Stimulated activated CD8-positive, alpha-beta memory T cell treated with anti-CD3 and anti-CD28 coated beads, Interleukin-4, amount 100 ng/mL, for 1 hour (primary cell): ENCODE measurements at places on chromosomes 6 and 20.

DNA sequence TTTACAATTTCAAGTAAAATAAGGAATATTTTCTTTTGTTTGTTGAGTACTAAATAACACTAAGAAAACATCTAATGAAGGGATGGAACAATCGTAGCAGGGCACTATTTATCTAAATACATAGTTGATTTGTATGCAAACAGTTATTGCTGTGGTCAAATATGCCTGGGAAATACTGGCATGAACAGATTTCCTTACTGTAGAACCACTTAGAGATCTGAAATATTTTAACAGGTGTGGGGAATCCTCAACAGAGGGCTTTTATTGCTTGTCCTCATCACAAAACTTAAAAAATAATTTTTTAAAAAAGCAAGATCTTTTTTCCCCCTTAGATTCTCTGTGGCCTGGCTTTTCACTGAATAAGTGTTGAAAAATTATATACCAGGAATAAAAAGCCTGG lies 233.0 kb upstream of the FAM83B start:
- no peak for DNase-seq

DNA sequence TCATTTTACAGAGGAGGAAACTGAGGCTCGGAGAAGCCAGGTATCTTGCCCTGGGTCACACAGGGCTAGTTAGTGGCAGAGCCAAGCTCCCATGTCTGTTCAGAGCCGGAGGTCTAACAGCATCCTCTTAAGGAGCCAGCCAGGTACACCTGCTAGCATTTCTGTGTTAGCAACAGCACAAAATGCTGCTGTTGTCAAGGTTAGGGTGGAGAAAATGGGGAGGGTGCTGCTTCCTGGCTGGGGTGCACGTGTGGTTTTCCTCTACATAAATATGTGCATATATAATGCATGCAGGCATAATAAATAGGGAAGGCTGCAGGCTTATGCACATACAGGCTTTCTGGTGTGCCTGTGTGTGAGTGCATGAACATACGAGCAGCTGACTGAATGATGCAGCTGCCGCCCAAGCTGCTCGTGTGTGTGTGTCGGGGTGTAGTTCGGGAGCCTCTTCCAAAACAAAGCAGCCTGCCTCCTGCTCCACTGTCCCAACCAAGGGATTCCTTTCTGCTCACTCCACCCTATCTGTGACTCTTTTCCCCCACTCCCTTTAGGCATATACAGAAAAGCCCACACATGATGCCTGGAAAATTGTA lies 86.6 kb downstream of the CD40 start:
- DNase-seq, result no peak

DNA sequence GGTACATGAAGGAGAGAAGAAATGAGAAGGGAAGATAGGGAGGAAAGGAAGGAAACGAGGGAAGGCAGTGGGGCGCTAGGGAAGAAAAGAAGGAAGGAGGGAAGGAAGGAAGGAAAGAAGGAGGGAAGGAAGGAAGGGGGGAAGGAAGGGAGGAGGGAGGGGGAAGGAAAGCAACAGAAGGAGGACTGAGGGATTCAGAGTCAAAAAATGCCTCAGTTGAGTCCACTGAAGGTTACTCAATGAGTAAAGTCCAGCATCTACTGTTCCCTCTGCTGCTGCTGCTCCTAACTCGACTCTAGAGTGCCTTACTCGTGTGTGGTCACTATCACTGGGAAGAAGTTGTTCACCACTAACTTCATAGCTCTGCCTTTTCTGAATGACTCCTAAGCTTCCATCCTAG lies 33.8 kb downstream of the PHACTR1 start:
- no peak for DNase-seq

GRCh38 chr6:117268924-117269323 lies 3.6 kb downstream of the VGLL2 start:
- DNase-seq, result no peak

GRCh38 chr6:93675856-93676417 lies 256.6 kb upstream of the EPHA7 start:
- DNase-seq, result no peak

DNA sequence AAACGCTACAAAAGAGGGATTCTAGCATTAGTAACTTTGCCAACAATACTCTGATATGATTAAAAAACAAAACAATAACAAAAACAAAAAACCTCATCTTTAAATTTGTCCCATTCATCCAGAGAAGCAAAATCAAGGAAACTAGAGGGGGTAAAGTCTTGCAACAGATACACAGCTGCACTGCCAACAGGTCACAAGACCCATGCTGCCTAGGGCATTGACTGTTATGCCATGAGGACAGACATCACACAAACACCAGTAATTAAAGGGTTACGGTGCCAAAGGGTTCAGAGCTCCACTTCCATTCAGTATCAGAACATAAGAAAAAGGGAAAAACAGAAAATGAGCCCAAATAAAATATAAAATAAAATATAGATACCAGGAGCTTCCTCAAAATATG lies 1.6 kb downstream of the TBC1D20 start:
- DNase-seq, result no peak

DNA sequence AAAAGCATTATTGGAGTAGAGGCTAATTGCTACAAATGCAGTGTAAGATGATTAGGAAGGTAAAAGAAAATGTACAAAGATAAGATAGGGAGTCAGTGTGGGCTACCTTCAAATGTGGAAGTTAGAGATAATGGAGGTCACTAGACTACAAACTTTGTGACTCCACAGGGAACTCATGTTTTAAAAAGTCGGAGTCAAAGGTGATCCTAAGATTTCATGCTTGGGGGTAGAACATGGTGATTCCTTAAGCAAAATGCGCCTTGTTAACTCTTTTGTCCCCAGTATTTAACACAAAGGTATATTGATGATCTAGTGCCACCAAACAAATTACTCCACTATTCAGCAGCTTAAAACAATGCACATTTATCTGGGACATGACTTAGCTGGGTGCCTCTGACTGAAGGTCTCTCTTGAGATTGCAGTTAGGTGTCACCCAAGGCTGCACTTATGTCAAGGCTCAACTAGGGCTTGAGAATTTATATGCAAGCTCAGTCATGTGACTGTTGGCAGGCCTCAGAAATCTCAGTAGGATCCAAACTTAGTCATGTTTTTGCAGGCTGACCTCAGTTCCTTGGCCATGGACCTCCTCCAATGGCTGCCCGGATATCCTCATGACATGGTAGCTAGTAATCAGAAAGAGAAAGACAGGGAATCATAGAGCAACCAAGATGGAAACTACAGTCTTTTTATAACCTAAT lies 11.4 kb upstream of the SNX9 start:
- no peak for DNase-seq

GRCh38 chr20:51526106-51526470 lies 16.4 kb downstream of the NFATC2 start:
- no peak for DNase-seq

GRCh38 chr20:9119776-9120175 lies 50.9 kb downstream of the PLCB4 start:
- DNase-seq, result no peak

DNA sequence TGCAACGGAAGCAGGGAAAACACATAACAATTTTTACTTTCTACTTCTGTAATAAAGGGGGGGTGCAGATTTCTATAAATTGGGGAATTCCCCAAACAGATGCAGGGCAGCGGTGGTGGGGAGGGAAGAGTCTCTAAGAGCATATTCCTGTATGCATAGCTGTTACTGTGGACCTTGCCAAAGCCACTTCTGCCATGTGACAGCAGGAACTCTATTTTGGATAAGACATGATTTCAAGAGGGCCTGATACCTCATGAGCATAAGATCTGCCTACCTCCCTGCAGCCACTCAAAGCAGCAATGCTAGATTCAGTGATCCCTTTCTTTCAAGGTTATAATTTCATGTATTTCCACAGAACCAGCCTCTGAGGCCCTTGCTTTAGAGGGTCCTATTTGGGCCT lies 86.2 kb upstream of the CNKSR3 start:
- DNase-seq, result no peak

- DNase-seq, result no peak
Observed at GRCh38 chr6:111263837-111264236, 176.5 kb downstream of the SLC16A10 start.

- no peak for DNase-seq
Observed at GRCh38 chr6:128158496-128158895, 257.6 kb upstream of the THEMIS start.

DNA sequence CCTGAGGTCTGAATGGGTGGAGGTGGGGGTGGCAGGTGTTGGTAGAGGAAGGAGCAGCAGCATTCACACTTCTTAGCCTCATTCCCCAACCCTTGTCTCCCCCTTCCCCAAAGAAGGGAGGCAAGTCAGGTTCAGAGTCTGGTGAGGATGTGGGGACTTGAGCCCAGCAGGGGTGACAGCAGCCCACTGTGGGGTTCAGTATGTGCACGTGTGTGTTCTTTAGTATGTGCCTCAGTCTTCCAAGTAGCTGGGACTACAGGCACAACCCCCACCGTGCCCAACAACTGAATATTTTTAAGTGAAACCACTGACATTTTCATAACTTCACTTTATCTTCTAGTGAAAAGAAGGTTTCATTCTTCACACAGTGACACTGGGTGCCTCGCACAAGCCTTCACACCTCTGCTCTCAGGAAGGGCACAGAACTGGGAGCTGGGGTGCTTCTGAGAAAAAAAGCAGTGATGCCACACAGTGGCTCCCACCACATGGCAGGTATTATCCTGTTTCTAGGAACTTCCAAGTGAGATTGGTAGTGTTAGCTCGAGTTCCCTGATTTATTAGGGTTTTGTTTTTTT lies 33.4 kb upstream of the PRELID3B start:
- DNase-seq, result no peak

GRCh38 chr20:56720620-56721213 lies 91.6 kb downstream of the TFAP2C start:
- no peak for DNase-seq

DNA sequence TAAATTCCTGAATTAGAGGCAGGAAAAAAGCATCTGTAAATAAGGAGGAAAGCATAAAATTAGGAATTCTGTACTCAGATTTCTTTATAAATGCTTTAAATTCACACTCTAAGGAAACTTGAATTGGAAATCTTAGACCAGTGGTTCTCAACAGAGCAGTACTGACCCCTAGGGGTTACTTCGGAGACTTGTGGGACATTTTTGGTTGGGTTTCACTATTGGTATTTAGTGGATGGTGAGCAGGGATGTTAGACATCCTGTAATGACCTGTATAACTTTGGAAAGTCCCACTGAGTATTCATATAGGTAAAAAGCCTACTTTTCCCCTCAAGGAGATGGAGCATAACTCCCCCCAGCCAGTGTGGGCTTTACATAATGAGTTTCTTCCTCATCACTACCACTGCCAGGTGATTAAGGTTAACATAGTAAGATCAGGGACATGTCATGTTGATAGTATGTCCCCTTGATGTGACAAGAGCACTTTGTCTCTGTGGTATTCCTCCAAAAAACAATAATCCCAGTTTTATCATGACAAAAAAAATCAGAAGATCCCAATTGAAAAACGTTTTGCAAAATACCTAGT lies 31.0 kb downstream of the GLO1 start:
- DNase-seq, result no peak

GRCh38 chr6:33417128-33417902 lies 592 bp downstream of the CUTA start:
- no peak for DNase-seq

DNA sequence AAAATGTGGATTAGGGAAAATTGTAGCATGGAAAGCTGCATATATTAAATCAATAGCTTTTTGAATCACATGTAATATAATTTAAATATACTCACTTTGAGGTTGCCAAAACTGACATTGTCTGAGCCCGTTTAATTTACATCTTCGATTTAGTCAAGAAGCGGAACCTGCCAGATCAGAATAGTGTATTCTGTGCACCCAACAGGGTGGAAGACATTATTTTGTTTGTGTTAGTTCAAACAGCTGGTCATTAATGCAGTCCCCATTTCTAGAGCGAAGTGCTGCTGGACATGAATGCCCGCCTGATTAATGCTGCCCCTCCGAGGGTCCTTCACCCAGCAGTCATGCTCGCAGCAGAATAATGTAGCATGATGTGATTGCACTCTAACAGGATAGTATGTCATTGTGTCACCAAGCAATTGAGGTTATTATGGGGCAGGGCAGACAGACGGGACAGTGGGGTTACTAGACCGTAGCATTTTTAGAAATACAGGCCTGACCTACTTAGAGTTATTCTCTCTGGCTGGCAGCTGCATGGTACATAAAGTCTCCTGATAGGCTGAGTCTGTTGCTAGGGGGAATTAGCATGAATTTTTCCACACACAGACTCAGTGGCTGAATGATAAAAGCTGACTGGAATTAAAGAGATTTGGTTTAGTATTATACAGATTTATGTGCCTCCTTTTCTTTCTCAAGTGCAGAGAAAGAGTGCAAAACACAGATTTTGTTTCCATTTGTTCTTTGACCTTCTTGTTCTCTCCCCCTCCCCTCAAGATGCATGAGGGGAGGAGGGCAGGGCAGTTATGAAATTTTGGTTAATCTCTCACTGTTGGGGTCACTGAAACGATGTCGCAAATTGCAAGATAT lies 147.1 kb downstream of the PRL start:
- DNase-seq, result no peak

DNA sequence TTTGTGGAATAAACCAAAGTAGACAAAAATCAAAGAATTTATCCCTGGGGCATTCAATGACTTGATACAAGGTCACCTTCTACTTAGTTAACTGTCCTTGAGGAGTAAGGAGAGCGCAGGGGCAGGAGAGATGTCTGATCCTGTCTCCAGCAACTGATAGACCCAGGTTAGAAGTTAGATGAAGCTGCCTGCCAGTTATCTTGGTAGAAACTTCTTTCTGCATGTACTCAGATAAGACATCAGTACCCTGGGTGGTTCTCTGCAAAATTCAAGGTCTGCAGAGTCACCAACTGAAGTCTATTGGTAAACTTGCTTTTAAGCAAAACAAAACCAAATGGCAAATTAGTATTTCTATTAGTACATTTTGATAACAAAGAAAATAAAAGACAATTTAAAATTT lies 2.7 kb downstream of the SGK1 start:
- DNase-seq, result no peak

GRCh38 chr6:116070101-116070500 lies 9.4 kb upstream of the FRK start:
- DNase-seq, result no peak

- DNase-seq, result no peak
Observed at GRCh38 chr20:25706793-25707192, 10.1 kb upstream of the ZNF337 start.

GRCh38 chr20:35013421-35014411 lies 58.0 kb downstream of the MYH7B start:
- DNase-seq, result no peak
